AG08395 (cell line): ENCODE measurements at places on chromosomes 2 and 18.
A peak's percentile ranks its signal among the peaks of the same experiment; 100 is the strongest.

DNA sequence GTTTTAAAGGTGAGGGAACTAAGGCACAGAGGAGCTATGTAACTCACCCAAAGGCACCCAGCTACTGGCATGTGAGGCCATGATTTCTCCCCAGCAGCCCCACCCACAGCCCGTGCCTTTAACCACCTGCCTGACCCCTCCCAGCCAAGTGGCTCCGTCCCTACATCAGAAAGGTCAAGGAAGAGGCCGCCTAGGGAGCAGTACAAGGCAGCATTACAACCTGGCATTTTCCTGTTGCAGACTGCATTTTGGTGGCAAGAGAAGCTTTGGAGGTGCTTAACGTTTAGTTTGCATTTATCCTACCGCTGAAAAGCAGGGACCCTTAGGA, 17.5 kb downstream of the STEAP3 start:
- no peak for DNase-seq

DNA sequence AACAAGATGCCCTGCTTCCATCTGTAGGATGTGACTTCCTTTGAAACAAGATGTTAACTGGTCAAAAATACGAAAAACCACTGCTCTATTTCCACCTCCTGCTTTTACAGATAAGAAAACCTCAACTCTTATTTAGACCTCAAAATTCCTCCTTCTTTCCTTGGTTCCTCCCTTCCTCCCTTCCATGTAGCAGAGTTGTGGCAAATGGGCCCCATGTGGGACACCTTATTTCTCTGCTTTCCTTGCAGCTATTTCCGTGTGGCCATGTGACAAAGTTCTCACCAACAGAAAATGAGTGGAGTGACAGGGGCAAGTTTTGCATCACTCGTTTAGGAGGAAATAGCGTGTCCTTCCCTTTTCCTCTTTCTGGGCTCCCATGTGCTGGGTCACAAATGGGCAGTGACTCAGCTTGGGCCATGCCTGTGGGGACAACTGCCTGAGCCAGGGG, 69.4 kb upstream of the SMAD2 start:
- no peak for DNase-seq

DNA sequence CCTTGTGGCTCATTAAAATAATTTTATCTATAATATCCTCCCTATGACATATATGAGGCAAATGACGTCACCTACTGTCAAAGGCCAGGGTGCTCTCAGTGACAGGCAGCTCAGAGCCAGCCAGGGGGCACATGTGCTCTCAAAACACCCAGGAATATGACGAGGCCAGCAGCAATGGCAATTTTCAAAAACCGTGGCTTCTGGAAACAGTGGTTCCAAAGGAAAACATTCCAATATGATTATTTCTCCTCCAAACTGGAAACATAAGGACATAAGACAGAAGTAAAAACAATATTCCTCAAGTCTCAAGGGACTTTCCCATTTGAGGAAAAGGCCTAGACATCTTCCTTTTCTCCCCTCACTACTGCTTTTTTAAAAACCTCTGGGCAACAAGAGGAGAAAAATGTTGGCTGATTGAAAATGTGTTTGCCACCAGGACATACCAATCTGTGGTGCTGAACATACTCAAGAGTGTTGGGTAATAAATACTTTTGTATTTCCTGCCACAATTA, 40.8 kb downstream of the RNF152 start:
- peak; percentile 29 for DNase-seq

- no peak for DNase-seq
Measured at GRCh38 chr18:52824126-52824525, 484.1 kb downstream of the DCC start.

GRCh38 chr2:195658541-195658890, 1.5 kb downstream of the SLC39A10 start:
- no peak for DNase-seq

- no peak for DNase-seq
Measured at GRCh38 chr2:118854507-118855345, 7.3 kb upstream of the EN1 start.

GRCh38 chr2:38442643-38443541, 65.8 kb upstream of the ATL2 start:
- no peak for DNase-seq

- DNase-seq = no peak
Measured at GRCh38 chr2:172751564-172751963, 15.9 kb downstream of the RAPGEF4 start.

- no peak for DNase-seq
Measured at GRCh38 chr18:66764230-66764629, 160.3 kb upstream of the CDH19 start.

DNA sequence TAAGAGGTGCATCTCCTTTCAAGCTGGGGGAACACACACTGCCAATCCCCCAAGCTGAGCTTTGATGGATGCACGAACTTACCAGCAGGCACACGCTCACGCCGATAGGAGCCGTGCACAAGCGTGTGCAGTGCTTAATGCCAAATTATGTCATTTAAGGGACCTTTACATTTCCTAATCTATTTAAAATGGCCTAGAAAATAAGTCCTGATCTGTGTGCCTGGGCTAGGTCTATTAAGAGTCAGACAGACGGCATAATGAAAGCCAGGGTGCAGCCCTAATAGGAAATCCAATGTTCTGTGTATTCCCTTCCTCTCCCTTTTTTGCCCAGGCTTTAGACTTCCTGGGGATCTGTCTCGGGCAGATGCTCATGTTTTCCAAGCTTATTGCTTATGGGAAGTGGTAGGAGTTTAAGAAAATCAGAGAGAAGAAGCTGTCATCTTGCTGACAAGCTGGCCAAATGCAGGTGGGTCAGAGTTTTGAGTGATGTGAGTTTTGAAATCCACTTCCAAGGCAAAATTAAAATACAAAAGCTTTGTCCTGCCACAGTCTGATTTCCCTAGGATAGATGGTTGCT, 142.6 kb downstream of the MYT1L start:
- DNase-seq = no peak

GRCh38 chr2:11177871-11178690, 22.8 kb downstream of the SLC66A3 start:
- no peak for DNase-seq

DNA sequence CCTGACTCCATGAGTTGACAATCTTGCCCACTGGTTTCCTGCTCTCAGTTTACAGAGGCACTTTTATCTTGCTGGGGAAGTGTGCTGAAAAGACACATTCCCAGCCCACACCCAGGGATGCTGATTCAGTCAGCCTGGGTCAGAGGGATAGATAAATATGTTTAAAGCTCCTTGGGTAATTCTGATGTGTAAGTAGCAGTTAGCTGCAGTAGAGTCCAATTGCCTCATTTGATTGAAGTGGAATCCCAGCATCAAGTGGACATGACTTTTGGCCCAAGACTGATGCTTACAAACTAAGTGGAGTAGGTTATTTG, 29.4 kb downstream of the PSD4 start:
- DNase-seq = no peak

GRCh38 chr18:46174342-46175041, 70.3 kb downstream of the HAUS1 start:
- DNase-seq = peak; percentile 41

- no peak for DNase-seq
Measured at GRCh38 chr18:60554967-60555366, 182.4 kb upstream of the MC4R start.

DNA sequence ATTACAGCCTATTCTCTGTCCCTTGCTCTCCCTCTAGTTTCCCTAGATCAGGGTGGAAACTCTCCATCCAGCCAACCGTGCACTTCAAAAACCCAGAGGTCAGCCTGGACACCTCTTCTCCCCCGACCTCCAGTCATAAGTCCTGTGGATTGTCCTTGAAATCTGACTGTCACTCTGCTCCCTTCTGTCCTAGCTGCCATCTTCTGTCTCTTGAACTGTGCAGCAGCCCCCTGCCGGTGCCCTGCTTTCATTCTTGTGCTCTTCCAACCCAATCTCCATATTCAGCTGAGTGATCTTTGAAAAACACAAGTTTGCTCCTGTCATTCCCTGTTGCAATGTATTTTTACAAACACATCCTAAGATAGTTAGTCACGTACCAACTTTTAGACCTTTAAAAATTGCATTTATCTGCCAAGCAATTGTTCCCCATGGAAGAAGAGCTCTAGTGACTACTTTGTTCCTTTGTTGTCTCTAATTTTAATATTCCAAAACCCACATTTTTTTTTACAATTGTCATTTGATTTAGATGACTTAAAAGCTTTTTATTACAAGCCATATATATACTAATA, 254.3 kb downstream of the CAMKMT start:
- no peak for DNase-seq

GRCh38 chr18:38305961-38306360, 740.4 kb upstream of the CELF4 start:
- DNase-seq = no peak

GRCh38 chr2:15734674-15735483, 143.2 kb downstream of the DDX1 start:
- no peak for DNase-seq

GRCh38 chr18:13623871-13624270, 102.5 kb downstream of the FAM210A start:
- no peak for DNase-seq

GRCh38 chr2:215598376-215598975, 162.6 kb upstream of the FN1 start:
- DNase-seq = peak; percentile 37

DNA sequence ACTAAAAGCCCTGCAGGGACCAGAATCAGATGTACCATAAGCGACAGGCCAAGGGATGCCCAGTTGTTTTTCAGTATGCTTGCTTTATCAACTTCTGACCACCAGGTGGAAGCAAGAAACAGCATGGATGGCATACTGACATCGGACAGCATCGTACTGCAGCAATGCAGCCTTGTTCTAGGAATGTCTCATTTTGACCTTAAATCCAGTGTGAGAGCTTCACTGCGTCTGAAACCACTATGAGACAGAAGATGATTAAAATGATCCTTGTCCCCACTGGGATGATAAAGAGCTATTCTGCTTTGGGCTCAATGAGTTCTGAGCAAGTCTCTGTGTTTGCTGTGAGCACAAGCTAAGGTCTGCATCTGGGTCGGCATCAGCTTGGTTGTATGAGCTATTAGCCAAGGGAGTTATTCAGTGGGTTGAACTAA, 54.3 kb downstream of the CDK15 start:
- peak; percentile 76 for DNase-seq

DNA sequence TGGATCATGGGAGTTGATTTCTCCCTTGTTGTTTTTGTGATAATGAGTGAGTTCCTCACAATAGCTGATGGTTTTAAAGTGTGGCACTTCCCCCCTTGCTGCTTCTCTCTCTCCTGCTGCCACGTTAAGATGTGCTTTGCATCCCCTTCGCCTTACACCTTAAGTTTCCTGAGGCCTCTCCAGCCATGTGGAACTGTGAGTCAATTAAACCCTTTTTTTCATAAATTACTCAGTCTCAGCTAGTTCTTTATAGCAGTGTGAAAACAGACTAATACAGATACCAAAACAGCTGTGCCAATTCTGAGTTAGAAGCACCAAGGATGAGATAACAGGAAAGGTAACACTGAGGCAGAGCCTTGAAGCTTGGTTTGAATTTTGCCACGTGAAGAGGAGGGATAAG, 44.7 kb downstream of the ITSN2 start:
- DNase-seq = no peak

DNA sequence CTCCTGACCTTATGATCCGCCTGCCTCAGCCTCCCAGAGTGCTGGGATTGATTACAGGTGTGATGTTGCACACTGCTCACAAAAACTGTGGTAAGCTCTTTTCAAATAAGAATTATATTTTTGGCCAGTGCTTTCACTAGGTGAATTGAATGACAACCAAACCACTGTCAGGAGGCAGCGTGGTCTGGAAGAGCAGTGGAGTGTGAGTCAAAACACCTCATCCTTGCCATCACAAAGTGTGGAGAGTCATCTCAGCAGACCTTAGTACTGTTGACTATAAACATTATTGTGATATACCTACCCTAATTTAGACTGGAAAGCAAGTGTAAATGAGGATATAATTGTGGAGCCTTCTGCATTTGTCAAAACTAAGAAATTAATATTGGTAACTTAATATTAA, 61.3 kb downstream of the UBE2E3 start:
- DNase-seq = no peak

DNA sequence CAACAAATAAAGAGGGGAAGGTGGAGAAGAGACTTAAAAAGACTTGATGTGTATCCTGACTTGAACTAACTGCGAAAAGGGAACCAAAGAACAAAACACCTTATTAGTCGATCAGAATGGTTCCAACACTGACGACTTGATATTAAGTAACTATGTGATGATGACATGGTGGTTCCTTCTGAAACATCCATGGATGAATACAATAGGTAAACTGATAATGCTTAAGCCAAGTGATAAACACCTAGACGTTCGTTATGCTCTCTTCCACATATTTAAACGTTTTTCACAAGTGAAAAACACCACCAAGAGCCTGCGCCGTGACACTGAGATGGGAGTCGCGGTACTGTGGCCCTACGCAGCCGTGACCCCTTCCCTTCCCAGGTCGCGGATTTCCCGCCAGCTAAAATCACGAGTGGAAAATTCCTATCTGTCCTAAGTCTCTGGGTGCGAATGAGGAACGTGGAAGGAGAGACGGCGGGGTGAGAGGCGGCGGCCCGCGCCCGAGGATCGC, 797 bp downstream of the TTC32 start:
- DNase-seq = no peak

DNA sequence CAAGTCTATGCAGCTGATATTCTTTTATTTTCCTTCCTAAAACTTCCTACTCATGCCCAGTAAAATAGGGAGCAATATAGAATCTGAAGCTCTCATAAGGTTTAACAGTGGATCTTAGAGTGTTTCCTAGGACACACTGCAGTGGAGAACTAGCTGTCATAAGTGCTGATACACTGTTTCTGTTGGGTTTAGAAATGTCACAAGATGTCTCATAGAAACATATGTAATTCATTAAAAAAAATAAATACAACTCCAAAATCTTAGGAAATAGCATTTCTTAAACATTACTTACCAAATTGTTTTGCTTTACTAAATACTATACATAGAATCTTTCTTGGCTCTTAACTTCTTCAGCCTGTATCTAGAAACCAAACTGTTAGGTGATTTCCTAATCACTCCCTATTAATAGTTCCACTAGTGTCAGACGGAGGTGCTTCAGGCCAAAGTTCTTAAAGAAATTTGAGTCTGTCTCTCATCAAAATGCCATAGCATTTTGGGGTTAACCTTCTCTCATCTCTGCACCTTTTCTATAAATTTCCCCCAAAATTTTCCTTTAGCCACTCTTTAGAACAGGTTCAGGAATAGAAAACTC, 93.7 kb downstream of the CERKL start:
- DNase-seq = peak; percentile 21

GRCh38 chr2:100197631-100198153, 55.3 kb upstream of the AFF3 start:
- peak; percentile 73 for DNase-seq

- DNase-seq = no peak
Measured at GRCh38 chr18:50089702-50090101, 105.2 kb downstream of the MYO5B start.

GRCh38 chr2:134669731-134670669, 48.8 kb downstream of the TMEM163 start:
- DNase-seq = no peak

GRCh38 chr18:79366177-79367094, 29.3 kb upstream of the NFATC1 start:
- peak; percentile 88 for DNase-seq

- no peak for DNase-seq
Measured at GRCh38 chr18:76465630-76466409, 29.2 kb downstream of the ZNF516 start.

- no peak for DNase-seq
Measured at GRCh38 chr2:97713296-97714083, at the start of gene ZAP70. Gene ZAP70 (plus strand): TSS chr2:97713576. CDS start chr2:97724037, 10,461 bp downstream.

- DNase-seq = no peak
Measured at GRCh38 chr2:5766056-5766455, 73.9 kb downstream of the SOX11 start.
